Caco-2 (cell line): ENCODE measurements at places on chromosomes 3 and 15. TPM values are rescaled to one million over a fixed set of nuclear protein-coding genes. Genes with fewer than 3 reads are reported as not detected.

Gene STRC
- total RNA-seq: 0.07 TPM in 1 of 2 replicates, not detected in the other

Gene MKRN3
- total RNA-seq: 15.2 and 17.3 TPM in 2 replicates

Gene MOBP
- 0.27 and 0.60 TPM in 2 replicates for total RNA-seq

Gene INAFM2
- 13.4 and 15.4 TPM in 2 replicates for total RNA-seq

Gene KNG1
- total RNA-seq: 6.7 and 9.5 TPM in 2 replicates

DNA sequence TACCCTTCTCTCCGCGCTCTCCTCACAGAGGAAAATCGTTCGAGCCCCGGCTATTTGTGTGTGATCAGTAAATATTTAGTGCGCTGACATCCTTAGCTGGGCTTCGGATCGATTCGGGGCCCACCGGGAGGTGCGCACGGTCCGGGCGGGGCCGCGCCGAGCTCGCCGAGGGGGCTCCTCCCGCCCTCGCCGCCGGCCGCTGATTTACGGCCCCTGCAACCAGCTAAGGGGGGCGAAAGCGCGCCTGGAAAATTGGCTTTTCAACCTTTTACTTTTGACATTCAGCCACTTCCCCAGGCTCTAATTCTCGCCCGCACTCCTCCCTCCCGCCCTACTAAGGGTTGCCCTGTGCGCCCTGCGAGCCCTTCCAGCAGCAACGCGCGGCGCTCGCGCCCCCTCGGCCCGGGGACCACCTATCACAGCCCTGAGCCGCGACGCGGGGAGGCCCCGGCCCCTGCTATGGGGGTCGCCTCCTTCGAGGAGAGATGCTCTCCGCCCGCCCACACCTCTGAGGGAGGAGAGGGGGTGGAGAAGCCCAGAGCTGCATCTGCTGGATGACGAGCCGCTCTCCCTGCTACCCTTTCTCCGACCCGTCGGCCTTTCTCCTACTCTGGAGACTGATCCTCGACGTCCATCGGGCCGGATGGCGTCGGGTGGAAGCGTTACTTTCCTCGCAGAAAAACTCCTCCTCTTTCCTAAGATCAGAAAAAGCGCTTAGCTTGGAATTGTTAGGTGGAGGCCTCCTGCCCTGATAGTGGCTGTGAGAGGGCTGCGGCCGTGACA, 7.8 kb upstream of the NR2F2 start:
- no peak for DNase-seq

- no peak for DNase-seq
These were observed 27.6 kb upstream of the ARL6 start for GRCh38 chr3:97736928-97737327.

DNA sequence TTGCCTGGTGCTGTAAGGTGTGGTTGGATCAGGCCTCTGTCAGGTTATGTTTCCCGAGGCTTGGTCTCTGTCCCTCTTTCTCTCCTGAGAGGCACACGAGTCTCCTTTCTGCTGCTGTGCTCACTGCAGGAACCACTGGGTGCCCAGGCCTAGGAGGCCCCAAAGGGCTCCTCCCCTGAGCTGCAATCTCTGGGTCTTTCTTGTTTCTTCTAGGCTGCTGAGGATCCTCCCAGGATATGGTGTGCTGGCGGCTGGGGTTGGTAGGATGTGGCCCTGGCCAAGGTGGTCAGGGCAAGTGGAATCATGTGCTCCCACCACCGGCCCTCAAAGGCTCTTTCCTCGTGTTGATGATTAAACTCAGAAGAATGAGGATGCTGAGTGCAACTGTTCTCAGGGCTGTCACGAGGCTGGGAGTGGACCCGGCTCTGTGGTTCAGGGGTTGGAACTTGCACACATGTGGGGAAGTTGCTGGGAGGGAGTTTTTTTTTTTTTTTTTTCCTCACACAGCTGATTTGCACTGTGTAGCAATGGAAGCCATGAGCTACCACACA, 43.6 kb upstream of the CTSH start:
- peak; percentile 61 for DNase-seq

- no peak for DNase-seq
These were observed 237.6 kb downstream of the TUSC7 start for GRCh38 chr3:116947148-116947547.

GRCh38 chr15:99995543-99995942, 262.3 kb upstream of the LYSMD4 start:
- DNase-seq: no peak

- DNase-seq: no peak
These were observed 4.7 kb downstream of the BHLHE40 start for GRCh38 chr3:4983739-4984510.

GRCh38 chr15:53694476-53694874, 65.0 kb downstream of the WDR72 start:
- DNase-seq: no peak

- no peak for DNase-seq
These were observed 95.8 kb downstream of the BDH1 start for GRCh38 chr3:197460002-197460401.

- DNase-seq: no peak
These were observed 1.6 kb downstream of the TPM1 start for GRCh38 chr15:63044077-63044644.

- DNase-seq: no peak
These were observed 172.2 kb upstream of the ICE2 start for GRCh38 chr15:60651101-60651500.

- no peak for DNase-seq
These were observed 147.9 kb downstream of the SST start for GRCh38 chr3:187522293-187522692.

DNA sequence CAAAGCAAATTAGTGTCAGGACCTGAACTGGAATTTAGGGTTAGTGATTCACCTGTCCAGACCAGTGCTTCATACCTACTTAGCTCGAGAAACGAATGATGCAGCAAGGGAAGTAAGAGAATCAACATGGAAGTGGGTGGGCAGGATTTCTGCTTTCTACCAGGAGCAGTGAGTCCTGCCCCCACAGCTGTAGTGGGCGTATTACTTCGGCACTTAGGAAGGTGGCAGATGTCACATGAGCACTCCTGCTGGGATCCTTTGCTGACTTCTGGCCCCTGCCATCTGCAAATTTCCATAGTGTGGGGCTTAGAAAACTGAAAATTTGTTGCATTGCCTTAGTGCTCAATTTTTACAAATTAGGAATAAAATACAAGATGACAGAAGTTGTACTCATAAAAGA, 31.2 kb downstream of the RYR3 start:
- DNase-seq: no peak

DNA sequence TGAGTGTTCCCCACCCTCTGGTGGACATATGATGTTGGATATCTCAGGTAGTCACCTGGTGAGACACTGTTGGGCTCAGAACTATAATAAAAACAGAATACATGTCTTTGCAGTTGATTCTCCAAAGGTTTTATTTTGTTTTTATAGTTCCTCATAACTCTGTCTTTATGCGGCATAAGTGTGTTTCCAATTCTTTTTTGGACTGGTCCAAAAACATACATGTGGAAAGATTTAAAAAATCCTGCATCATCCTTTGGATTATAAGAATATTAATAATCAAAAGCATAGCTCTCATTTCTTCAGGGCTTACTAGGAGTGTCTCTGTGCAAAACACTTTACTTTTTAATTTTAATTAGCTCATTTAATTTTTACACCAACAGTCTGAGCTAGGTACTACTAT, 71.0 kb upstream of the ANKRD34C start:
- DNase-seq: no peak

- DNase-seq: no peak
These were observed 9.2 kb downstream of the THBS1 start for GRCh38 chr15:39589815-39590644.

GRCh38 chr15:101204739-101205535, 46.9 kb downstream of the CHSY1 start:
- no peak for DNase-seq

DNA sequence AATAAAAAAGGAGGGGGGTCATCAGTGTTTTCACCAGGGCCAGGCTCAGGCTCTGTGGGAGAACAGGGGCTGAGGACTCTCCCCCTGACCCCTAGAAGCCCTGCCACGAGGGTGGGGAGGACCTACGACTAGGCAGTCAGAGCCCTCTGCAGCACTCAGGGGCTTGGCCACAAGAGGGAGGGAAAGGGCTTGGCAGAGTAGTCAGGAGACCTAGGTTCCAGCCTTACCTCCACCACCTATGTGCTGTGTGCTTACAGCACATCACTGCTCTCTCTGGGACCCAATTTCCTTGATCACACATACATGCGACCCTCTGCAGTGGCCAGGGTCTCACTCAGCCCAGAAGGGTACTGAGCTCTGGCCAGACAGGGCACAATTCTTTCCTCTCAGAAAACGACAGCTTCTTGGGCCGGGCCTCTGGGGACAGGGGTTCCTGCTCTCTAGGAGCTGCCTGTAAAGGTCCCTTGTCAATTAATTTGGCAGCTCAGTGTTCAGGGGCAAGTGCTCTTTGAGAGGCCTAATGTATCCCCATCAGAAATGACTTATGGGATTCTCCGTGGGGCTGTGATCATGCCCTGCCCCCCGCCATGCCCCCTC, 16.4 kb upstream of the SKIC8 start:
- peak; percentile 51 for DNase-seq

GRCh38 chr15:50381438-50381837, 26.4 kb upstream of the GABPB1 start:
- DNase-seq: no peak

- DNase-seq: no peak
These were observed 106.3 kb upstream of the BOC start for GRCh38 chr3:113105093-113105449.
